ENCODE measurements at places on chromosomes 12 and 14. TPM values are rescaled to one million over a fixed set of nuclear protein-coding genes. Genes with fewer than 3 reads are reported as not detected.

The OR10G2 gene
- not detected for total RNA-seq

The CPNE6 gene
- not detected for total RNA-seq

The BCL2L14 gene
- 2.3 TPM for total RNA-seq

The RAD9B gene
- total RNA-seq, result not detected

The ANO4 gene
- total RNA-seq, result not detected

The TAS2R9 gene
- total RNA-seq, result not detected

The FAM181A gene
- total RNA-seq, result not detected

The C12orf54 gene
- not detected for total RNA-seq

The MORN3 gene
- 0.05 TPM for total RNA-seq

The CCDC175 gene
- total RNA-seq, result 0.34 TPM

The KCNK10 gene
- total RNA-seq, result not detected

The C12orf50 gene
- not detected for total RNA-seq

The COX8C gene
- not detected for total RNA-seq

The CEP170B gene
- total RNA-seq, result 69.3 TPM

The IKBIP gene
- total RNA-seq, result 3.5 TPM

The PLEKHG7 gene
- 0.13 TPM for total RNA-seq

The GALNT16 gene
- total RNA-seq, result not detected

The WNT1 gene
- total RNA-seq, result not detected

The HELB gene
- total RNA-seq, result 2.1 TPM

The AMIGO2 gene
- 26.2 TPM for total RNA-seq

The TMPRSS12 gene
- total RNA-seq, result not detected

The PRICKLE1 gene
- 1.6 TPM for total RNA-seq

The TMEM253 gene
- 0.41 TPM for total RNA-seq

The SERPINA12 gene
- total RNA-seq, result not detected

The PIWIL1 gene
- total RNA-seq, result not detected

The RD3L gene
- not detected for total RNA-seq

The INHBE gene
- 0.41 TPM for total RNA-seq

The GPR68 gene
- total RNA-seq, result not detected

The METTL3 gene
- 39.7 TPM for total RNA-seq

The CLEC6A gene
- not detected for total RNA-seq

The ANAPC5 gene
- total RNA-seq, result 108 TPM

The PLD4 gene
- total RNA-seq, result not detected

The DLGAP5 gene
- 14.1 TPM for total RNA-seq

The MON2 gene
- 8.5 TPM for total RNA-seq

The ST8SIA1 gene
- total RNA-seq, result not detected

The SIX1 gene
- 0.05 TPM for total RNA-seq

The ACOT2 gene
- total RNA-seq, result 18.3 TPM

The RNASE4 gene
- total RNA-seq, result 6.6 TPM

The ZC3H14 gene
- total RNA-seq, result 17.3 TPM

The PTPN21 gene
- total RNA-seq, result 2.1 TPM
